ENCODE measurements at places on chromosomes 7 and 10.

DNA sequence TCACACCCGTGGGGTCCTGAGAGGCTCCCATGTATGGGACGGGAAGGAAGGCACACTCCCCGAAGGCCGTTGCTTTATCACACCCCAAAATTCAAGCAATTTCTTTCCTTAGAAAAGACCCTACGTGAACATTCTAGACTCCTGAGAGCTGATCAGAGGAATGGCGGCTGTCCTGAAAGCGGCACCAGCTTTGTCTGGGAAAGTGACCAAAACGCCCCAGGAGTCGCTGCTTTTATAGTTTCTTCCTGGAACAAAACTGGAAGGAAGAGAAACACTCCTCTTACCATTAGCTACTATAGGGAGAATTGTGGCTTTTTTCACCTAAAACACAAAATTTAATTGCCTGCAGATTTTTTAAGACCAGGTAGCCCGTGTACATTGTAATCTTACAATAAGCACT, 261.8 kb upstream of the RNF32 start:
- no peak for DNase-seq

DNA sequence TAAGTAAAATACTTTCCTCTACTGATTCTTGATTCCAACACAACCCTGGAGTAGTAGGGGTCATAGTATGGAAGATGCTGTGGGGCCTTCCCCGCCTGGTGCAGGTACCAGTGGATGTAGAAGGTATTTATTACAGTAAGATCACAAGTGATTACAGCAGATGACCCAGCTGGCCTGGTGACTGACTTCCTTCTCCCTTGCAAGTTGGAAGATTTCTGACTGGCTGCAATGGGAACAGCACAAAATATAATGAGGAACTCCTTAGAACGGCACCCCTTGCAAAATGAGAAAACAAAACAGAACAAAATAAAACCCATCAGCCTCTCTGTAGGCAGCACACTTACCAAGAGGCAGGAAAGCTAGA, 61.7 kb upstream of the TARP start:
- DNase-seq: no peak

DNA sequence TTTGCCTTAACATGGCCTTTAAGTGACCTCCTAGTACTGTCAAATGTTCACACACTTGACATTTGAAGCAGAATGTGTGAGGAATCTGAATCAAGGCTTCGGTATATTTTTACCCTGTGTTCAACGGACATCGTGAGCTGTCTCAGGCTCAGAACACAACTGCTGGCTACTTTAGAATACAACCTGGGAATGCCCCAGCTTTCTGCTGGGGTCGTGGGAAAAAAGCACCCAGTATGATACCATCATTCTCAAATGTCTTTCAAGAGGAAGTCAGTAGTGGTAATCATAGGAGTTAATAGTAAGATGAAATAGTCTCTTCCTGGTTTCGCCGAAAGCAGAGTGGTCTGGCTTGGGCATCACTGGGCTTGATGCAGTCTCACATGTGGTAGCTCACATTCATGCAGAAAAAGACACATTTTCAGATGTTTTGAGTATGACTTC, 67.2 kb downstream of the CREB5 start:
- no peak for DNase-seq

- no peak for DNase-seq
Observed at GRCh38 chr10:50580262-50580891, 43.4 kb downstream of the SGMS1 start.

All from psoas muscle (tissue), 8 donors.